ENCODE measurements at places on chromosomes 4 and X.

GRCh38 chr4:1731180-1731579 lies 9.9 kb downstream of the TACC3 start:
- DNase-seq: no peak

GRCh38 chrX:153411255-153411987 lies at the start of gene ZFP92:
ZFP92 (plus strand) TSS chrX:153411472; CDS start chrX:153418323, 6,851 bp downstream.
- no peak for DNase-seq

- DNase-seq: no peak
These were observed 46.8 kb upstream of the ELF2 start for GRCh38 chr4:139223682-139224317.

- DNase-seq: no peak
These were observed 3.6 kb downstream of the ARAF start for GRCh38 chrX:47564438-47565085.

- DNase-seq: no peak
These were observed 127.0 kb upstream of the SH3RF1 start for GRCh38 chr4:169397762-169398161.

GRCh38 chr4:66572949-66573348 lies 902.7 kb upstream of the EPHA5 start:
- DNase-seq: no peak

- DNase-seq: no peak
These were observed 520.4 kb downstream of the BCOR start for GRCh38 chrX:39577206-39577984.

DNA sequence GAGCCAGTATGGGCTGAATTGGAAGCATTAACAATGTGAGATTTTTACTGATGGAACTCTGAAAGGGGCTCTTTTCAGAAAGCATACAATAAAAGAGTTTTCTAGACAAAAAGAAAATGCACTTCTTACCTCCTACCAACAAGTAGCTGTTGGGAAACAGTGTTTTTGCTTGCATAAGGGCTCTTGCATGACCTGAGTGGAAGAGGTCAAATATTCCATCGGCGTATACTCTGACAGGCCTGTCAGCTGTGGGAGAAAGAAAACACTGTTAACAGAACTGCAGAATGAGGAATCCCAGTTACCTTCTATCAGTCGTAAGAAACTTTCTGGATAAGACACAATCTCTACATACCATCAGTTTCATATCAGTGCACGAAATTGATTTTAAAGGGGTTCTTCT lies 39.5 kb downstream of the PCYT1B start:
- no peak for DNase-seq
